GM12878 (cell line): ENCODE measurements at places on chromosomes 12 and 14.

DNA sequence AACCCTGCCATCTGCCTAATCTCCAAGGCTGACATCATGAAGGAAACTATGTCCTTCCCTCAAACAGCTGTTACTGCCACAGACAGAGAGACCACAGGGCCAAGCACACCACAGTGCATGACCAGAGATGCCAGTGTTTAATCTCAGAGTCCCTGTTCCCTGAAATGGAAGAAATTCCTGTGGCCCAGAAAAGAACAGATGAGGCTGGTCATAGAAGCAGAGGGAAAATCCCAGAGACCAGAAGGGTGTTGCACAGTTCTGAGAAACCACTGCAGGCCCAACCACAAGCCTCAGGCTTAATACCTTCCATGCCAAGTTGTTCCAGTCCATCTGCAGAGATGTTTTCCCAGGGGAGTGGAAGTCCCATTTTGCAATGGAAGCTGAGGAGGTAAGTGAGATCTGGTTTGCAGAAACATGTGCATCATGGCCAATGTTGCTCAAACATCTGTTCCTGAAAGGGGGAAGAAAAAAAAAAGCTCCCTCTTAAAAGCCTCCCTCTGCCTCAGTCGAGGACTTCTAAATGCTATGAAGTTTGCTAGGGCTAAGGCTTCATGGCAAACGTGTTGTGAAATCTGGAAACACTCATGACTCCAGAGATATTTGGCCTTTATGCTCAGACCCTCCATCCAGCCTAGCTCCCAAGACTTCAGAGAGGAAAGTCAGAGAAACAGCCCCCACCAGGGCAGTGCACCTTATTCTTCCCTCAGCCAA is 98.6 kb downstream of the SCARB1 start:
- H3K27me3 ChIP-seq: no peaks in the 10 kb centered on the region
- H3K27ac ChIP-seq: no peak overlapping the region
- H3K4me3 ChIP-seq: no peak overlapping the region
- no peaks in the 10 kb centered on the region for H3K36me3 ChIP-seq

DNA sequence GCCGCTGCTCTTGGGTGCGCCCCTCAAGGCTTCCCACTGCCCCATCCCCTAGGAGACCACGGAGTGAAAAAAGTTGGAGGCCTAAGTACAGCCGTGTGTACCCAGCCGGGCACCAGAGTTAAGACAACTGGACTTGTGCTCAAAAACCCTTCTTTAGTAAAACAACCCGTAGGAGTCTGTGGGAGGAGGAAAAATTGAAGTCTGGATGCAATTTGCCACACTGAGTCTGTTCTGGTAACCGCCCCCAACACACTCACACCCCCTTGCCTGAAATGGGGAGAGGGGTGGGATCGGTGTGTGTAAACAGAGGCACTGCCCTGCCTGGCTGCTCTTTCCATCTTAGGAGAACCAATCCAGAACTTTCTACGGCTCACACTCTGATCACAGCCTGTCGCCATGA is 41.7 kb downstream of the DPF3 start:
- H3K27ac ChIP-seq: no peak overlapping the region
- no peaks in the 10 kb centered on the region for H3K36me3 ChIP-seq

- H3K4me3 ChIP-seq: no peak overlapping the region
- H3K27ac ChIP-seq: no peak overlapping the region
- H3K27me3 ChIP-seq: no peaks in the 10 kb centered on the region; the same call in 1 of the 2 replicates
- H3K4me1 ChIP-seq: no peaks in the 10 kb centered on the region
Observed at GRCh38 chr12:6057700-6058099, 66.8 kb downstream of the VWF start.

DNA sequence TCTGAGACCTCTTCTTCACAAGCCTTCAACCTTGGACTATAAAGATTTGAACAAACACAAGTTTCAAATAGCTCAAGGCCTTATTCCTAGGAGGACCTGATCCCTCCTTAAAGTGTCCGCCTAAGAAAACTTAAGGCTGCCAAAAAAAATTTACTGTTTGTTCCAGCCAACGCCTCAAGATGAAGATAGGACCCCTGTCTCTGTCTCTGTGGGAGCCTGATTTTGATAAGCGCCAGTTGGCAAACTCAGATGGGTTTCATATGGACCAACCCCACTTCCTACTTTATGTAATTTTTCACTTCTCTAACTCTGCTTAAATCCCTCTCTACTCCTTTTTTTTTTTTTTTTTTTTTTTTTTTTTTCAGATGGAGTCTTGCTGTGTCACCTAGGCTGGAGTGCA is 11.0 kb downstream of the FKBP3 start:
- no peak overlapping the region for H3K4me3 ChIP-seq
- H3K27me3 ChIP-seq: no peaks in the 10 kb centered on the region
- H3K4me1 ChIP-seq: no peaks in the 10 kb centered on the region
- no peak for DNase-seq
- no peak overlapping the region for H3K27ac ChIP-seq

DNA sequence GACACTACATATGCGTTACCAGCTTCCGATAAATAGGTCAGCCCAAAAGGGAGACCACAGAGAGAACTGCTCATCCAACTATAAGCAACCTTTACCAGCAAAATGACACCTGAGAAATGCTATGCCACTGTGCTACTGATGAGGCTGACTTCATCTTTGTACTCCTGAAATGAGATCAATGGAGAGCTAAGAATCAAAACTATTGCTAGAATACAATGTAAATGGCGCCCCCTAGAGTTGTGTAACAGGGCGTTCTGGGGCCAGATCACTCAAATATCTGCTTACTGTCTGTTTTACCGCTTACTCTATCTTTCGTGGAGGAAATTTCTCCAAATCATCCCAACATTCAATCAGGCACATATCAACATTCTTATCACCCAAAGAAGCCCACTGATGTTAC is 4.6 kb downstream of the ZNF384 start:
- H3K4me3 ChIP-seq: no peak overlapping the region
- H3K27me3 ChIP-seq: no peaks in the 10 kb centered on the region
- DNase-seq: no peak
- peaks cover 13% of the 10 kb centered on the region for H3K36me3 ChIP-seq

DNA sequence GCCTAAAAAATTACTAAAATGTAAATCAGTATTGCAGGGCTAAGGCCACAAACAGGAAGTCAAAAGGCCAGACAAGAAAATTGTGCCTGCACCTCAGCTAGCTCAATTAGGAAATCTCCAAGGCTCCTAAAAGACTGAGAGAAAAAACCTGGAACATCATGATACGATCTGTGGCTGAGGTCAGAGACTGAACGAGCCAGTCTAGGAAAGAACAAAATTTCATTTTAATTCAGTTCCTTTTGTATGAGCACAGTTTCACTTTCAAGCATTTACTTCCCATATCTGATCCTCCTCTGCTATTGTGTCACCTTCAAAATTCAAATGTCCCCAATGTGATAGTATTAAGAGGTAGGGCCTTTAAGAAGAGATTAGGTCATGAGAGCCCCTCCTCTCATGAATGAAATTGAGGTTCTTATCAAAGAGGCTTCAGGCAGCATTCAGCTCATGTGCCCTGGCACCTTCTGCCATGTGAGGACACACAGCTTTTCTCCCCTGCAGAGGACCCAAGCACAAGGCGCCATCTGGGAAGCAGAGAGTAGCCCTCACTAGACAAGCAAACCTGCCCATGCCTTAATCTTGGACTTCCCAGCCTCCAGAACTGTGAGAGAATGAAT is 14.8 kb downstream of the PRKAB1 start:
- peak; percentile 35 for DNase-seq
- H3K4me3 ChIP-seq: peak overlapping the region; percentile 2; the same call in 1 of the 2 replicates
- H3K27me3 ChIP-seq: no peaks in the 10 kb centered on the region

- H3K4me1 ChIP-seq: no peaks in the 10 kb centered on the region
- H3K27ac ChIP-seq: no peak overlapping the region
- no peak for DNase-seq
- H3K27me3 ChIP-seq: no peaks in the 10 kb centered on the region
- H3K4me3 ChIP-seq: no peak overlapping the region
- H3K36me3 ChIP-seq: no peaks in the 10 kb centered on the region
Observed at GRCh38 chr14:37196604-37197420, 925 bp upstream of the MIPOL1 start.

DNA sequence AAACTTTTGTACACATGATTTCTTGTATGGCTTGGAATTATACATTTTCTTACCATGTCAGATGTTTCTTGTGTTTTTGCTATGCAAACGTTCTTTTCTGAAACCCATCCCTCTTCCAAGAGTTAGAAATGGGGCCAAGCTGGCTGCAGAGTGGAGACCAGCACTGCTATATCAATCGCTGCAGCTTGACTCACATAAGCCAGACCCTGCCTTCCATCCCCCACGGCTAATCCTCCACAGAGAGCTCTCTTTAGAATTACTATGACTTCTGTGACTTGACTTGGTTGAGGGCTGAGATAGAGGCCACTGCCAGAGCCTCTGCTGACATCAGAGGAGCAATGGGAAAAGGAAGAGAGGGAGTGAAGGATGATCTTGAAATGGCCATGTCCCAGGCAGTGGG is 147.9 kb downstream of the DACT1 start:
- H3K4me1 ChIP-seq: no peaks in the 10 kb centered on the region
- no peaks in the 10 kb centered on the region; the same call in 1 of the 2 replicates for H3K27me3 ChIP-seq
- no peak overlapping the region for H3K4me3 ChIP-seq
- H3K27ac ChIP-seq: no peak overlapping the region
- DNase-seq: no peak

GRCh38 chr12:94534774-94535509 is 75.3 kb upstream of the CEP83 start:
- no peak for DNase-seq
- H3K4me1 ChIP-seq: no peaks in the 10 kb centered on the region
- no peak overlapping the region for H3K27ac ChIP-seq
